A549 treated with ZK216348 at 1 μM for 4 hours (cell line): ENCODE measurements at places on chromosomes 13 and 19. TPM values are rescaled to one million over a fixed set of nuclear protein-coding genes. Genes with fewer than 3 reads are reported as not detected.

SIAH3 gene
- total RNA-seq: not detected in 5 replicates

ASF1B gene
- 24.7 to 33.8 TPM (median 33.5 TPM) in 5 replicates for total RNA-seq

ZNF813 gene
- total RNA-seq: 0.11 to 0.49 TPM (median 0.31 TPM) in 5 replicates

SYCN gene
- not detected in 5 replicates for total RNA-seq

OR10H5 gene
- total RNA-seq: not detected in 5 replicates

SETDB2 gene
- total RNA-seq: 1.2 to 2.4 TPM (median 1.9 TPM) in 5 replicates

TUBB4A gene
- 4.4 to 8.1 TPM (median 7.2 TPM) in 5 replicates for total RNA-seq

ZNF99 gene
- total RNA-seq: not detected in 5 replicates

ZNF625 gene
- total RNA-seq: not detected in 5 replicates

KLK3 gene
- total RNA-seq: not detected in 5 replicates

CYP2A6 gene
- not detected in 5 replicates for total RNA-seq

ZNF714 gene
- total RNA-seq: 2.2 to 3.8 TPM (median 3.1 TPM) in 5 replicates
